ENCODE measurements at places on chromosomes 7 and 10.

- no peak for DNase-seq
Observed at GRCh38 chr7:15947754-15948153, 261.3 kb upstream of the MEOX2 start.

DNA sequence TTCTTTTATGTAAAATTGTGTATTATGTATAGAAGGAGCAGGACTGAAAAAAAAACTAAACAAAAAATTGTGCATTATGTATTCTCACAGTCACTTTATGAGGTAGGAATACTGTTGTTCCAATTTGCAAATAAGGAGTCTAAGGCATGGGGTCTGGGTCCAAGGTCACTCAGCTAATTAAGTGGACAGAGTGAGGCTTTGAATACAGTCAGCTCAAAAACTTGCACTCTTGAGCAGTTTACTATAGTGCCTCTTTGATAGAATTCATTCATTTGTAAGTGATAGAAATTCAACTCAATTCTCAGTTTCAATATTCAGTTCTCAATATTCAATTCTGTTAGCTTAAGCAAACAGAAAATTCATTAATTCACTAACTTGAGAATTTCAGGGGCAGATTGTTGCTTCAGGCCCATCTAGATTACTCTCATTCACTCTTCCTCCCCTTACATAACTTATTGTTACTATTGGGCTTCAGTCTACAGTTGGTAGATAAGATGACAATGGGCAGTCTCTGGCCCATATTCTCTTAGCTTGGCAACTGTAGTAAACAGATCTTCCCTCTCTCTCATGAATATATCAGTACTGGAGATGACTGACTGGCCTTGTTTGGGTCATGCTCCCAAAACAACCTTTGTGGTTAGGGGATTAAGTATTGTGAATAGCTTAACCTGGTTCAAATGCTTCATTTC lies 86.6 kb downstream of the BTAF1 start:
- DNase-seq, result no peak

DNA sequence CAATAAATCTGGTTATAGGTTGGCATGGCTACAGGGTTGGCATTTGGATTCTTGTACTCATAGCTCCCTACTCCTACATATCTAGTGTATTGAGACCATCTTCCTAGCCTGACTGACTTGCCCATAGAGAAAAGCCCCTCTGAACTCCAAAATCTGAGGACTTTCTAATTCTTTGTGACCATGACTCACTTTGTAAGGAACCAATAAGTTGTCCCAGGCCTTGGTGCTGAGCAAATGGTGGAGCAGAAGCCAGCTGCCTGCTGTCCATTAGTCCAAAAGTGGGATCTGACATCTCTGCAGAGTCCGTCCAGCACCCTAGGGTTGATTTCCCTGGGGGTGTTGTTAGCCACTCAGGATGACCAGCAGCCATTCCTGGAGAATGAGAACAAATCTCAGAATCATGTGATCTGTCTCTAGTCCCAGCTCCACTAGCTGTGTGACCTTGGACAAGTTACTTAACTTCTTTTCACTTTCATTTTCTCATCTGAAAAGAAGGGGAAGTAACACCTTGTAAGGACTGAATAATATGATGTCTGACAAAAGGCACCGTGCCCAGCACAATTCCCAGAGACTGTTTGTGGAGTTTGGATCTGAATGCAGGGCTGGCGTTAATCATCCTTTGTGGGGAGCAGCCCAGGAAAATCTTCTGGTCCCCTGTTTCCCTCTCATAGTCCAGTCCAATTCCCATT lies 44.1 kb downstream of the MTURN start:
- DNase-seq, result no peak

DNA sequence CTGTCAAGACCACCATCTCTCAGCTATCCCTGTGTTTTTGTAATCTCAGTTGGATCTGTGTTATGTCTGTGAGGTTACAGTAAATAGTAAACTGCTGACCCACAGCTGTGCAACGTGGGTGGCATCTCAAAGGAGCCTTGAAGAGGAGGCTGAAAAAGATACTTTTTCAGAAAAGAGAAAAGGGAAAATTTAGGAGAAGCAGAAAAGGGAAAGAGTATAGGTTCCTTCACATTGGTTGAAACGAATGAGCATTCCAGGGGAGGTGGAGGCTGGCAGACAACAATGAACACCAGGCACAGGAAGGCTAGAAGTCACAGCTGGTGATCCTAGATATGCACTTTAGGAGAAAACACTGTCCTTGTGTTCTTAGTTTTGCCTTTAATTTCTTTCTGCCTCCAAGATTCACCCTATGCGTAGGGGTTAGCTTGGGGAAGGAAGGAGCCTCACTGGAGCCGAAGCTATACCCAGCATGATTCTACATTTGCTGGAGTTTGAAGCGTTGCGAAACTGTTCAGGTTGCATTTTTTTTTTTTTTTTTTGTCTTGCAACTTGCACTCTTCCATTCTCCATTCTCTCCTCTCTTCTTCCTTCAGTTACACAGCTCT lies 18.3 kb downstream of the CPED1 start:
- no peak for DNase-seq

GRCh38 chr7:22443370-22444180 lies 56.4 kb downstream of the STEAP1B start:
- DNase-seq, result no peak

DNA sequence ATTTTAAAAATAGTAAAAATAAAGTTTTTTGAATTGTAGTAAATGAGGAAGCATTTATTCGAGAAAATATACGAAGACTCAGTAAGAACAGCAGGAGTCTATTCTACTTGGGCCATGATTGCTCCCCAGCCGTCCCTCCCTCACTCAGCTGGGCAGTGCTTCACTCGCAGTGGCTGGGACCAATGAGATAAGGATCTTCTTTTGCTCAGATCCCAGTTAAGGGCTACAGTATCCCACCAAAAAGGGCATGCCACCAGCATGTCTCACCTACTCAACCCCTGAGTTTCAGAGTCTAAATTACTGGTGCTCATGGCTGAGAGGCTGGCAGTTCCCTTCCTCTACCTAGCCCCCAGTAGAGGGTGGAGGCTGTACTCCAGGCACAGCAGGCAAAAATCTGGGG lies 455.7 kb upstream of the PFKP start:
- no peak for DNase-seq

DNA sequence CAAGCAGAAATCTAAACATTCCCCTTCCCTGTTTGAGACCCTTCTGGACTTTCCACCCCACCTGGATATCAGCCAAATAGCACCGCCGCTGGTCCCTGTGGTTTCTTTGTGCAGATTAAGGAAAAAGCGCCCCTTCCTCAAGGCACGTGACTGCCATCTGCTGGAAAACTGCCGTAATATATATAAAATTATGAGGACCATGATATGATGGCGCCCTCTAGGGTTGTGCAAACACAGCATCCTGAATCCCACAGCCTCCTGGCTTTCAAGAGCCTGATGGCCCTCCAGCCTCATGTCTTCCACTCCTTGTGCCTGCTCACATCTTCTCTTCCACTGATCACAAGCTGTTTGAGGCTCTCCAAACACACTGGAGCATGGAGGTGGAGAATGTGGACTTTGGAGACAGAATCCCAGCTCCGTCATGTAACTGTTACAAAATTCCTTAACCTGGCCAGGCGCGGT lies 121.3 kb downstream of the MYL10 start:
- no peak for DNase-seq

DNA sequence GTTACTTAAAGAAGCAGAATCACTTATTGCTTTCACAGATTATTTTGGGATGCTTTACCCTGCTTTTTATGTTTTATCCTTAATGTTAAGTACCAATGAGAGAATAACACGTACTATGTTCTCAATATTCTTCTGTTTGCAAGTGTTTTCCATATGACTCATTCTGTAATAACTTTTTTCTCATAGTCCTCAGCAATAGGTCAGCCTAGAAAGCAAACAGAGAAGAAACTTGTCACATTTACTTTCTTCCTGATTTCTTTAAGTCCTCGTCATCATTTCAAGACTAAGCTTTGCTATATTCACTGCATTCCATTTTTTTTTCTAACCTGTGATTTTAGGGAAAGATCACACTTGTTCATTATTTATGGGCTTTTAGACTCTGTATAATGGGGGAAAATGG lies 6.8 kb upstream of the AGR2 start:
- DNase-seq, result no peak

GRCh38 chr7:128858380-128859231 lies 4.0 kb upstream of the ATP6V1F start:
- DNase-seq, result no peak

GRCh38 chr7:71507680-71508602 lies 376.0 kb downstream of the GALNT17 start:
- no peak for DNase-seq

- DNase-seq, result no peak
Observed at GRCh38 chr10:121069061-121069850, 218.1 kb downstream of the WDR11 start.

DNA sequence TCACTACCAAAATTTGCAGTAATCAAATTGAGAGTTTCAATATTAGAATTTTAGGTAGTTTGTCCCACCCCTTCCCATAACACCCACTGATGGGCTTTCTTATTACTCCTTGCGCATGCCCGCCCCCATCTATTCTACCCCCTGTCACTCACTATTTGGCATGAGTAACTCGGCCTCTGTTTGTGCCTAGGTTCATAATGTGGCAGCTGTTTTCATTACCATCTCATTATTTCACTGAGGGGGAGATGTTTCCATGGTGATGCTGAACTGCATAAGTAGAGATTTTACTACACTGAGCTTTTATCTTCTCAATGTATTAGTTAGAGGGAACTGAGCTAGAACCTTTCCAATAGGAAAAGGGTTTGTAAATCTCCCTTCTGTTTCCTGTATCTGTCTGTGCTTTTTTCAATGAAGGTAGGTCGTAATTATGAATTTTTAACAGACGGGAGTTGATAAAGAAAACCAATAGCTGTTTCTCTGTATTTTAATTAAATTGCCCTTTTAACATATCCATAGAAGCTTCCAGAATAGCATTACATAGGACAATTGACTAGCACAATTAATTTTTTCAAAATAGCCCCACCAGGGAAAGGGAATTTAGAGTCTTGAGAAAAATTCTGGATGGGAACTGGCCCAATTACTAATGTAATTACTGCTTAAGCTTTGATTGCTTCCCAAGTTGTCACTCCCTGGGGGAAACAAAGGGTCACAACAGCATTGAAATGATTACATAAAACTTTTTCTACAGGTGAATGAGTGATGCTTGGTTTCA lies 33.4 kb downstream of the PRPS1L1 start:
- DNase-seq, result no peak

DNA sequence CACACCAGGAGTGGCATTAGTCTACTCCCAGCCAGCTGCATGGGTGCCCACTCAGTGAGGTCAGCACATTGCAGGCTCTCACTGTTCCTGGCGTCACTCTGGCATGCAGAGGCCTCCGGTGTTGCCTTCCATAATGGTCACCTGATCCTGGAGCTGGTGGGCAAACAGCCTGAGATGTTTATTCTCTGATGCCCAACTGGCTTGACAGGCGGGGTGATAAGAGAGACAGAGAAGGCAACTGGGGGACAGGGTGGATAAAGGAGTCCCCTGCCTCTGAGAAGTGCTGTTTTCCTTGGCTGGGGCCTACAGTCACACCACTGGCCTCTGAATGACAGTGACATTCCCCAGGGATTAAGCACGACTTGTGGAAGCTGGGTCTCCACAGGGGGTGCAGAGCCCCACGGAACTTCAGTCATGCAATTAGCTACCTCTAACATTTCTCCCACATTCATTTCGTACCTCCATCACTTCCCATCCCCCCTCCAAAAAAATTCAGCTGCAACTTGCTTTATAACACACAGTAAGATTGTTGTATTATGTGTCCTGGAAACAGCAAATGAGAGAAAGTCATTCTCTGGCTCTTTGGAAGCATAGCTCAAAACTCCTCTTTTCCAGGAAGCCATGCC lies 7.1 kb upstream of the RBM20 start:
- DNase-seq, result no peak

DNA sequence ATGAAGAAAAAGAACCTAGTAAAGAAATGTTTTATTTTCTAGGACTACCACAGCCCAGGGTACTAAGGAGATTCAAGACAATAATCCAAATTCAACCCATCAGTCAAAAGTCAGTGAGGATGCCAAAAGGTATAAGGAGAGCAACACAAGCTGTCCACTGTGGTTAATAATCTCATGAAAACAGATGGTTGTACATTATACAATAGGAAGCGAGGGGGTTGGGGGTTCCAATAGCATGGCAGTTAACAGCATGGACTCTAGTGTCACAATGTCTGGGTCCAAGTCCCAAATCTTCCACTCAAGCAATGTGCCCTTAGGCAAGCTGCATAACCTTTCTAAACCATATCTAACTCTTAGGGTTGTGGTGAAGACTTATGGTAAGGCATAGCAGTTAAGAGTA lies 35.1 kb downstream of the BRAF start:
- DNase-seq, result no peak

DNA sequence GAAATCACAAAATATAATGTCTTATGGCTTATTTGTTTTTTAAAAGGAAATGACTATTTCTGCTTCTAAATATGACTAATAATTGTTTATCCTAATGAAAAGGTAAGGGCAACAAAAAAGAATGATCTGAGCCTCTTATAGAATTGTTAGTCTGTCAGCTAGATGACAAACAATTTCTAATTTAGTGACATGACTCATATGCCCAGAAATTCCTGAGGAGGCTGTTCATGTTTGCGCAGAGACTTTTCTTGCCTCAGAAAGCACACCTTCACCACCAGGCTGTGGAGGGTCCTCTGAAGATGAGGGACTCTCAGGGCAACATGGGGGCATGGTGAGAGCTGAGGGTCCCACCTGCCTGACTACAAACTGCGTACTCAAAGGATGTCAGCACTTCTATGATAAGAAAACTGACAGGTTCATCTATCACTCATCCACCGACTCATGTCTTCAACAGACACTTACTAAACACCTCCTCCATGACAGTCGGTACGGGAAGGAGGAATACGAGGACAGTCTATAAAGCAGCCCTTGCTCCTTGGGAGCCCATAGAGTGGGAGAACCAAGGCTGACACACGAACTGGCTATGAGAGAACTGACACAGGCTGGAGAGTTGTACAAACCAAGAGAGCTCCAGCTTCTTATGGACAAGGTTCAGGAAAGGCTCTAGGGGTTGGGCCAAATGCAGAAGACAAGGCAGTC lies 102.0 kb downstream of the PKD1L1 start:
- no peak for DNase-seq

DNA sequence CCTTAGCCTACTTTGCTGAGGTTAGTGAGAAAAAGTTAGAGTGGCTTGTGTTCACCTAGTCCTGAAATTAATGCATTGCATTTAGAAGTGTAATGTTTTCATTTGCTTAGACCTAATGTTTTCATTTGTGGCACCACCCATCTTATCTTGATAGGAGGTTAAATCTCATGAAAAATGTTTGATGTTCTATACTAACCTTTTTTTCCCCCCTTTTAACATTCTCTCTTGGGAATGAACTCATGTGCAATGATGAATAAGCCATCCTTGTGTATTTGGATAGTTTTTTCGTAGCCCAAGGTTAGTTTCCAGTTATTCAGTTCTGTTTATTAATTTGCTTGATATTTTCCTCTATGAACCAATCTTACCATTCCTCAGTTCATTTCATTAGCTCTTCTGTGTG lies 2.8 kb downstream of the FHIP2A start:
- DNase-seq, result no peak

DNA sequence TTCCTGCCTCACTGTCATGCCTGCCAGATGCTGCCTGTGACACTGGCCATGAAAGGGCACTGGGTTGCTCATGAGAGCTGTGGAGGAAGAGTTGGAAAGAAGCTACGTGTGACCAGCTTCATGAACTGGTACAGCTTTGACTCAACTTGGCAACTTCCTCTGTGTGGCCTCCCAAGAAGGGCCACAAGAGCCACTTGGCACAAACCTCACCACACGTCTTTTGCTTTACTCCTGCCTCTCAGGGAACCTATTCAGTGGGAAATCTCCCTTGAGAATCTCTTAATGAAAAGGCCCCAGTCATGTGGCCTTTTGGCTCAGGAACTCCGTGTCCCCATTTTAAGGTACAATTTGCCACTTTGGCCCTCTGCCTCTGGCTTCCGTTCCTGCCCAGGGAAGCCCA lies 54.5 kb downstream of the FRMD4A start:
- no peak for DNase-seq
